Activated T-cell treated with anti-CD3 and anti-CD28 coated beads, Interleukin-2, amount 50 U/mL, for 4 hours (primary cell): ENCODE measurements at places on chromosomes 5 and 9. TPM values are rescaled to one million over a fixed set of nuclear protein-coding genes. Genes with fewer than 3 reads are reported as not detected.

DNA sequence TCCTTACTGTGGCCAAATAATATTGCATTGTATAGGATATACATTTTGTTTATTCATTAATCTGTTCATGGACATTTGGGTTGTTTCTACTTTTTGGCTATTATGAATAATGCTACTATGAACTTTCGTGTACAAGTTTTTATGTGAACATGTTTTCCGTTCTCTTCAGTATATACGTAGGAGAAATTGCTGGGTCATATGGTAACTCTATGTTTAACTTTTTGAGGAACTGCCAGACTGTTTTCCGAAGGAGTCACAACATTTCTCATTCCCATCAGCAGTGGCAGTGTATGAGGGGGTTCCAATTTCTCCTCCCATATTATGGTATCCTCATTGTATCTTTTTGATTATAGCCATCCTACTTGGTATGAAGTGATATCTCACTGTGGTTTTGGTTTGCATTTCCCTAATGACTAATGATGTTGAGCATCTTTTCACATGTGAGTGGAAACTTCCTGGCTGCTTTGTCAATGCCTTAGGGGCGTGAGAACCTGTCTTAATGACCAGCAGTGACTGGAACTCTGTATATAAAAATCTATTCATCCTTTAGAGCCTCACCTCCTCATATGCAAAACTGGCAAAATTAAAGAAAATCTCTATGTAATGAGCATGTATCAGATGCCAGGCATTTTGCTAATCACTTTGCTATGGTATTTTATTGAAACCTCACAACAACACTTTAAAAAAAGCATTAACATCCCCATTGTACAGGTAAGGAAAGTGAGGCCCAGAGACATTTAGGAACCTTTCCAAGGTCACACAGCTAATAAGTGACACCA, 47.8 kb upstream of the TGFBR1 start:
- no peak for DNase-seq

AUH gene
- 24.6 TPM for total RNA-seq

CRHBP gene
- total RNA-seq = not detected

DNA sequence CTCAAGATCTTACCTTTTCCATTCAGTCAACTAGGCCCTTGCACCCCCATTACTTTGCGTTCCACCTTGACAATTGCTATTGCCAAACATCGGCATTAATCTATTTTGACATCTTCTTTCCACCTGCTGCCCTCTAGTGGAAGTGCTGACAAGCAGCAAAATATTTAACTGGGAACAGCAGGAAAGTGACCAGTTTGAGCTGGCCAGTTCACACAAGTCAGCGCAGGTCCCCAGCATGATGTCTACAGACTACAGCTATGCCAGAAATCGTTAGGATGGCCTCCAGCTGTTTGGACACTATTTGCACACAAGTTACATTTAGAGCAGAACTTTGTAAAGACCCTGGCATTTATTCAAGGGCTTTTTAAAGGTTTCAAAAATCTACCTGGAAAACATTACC, 160.1 kb downstream of the GHR start:
- DNase-seq = no peak

CD72 gene
- 1.8 TPM for total RNA-seq

DNA sequence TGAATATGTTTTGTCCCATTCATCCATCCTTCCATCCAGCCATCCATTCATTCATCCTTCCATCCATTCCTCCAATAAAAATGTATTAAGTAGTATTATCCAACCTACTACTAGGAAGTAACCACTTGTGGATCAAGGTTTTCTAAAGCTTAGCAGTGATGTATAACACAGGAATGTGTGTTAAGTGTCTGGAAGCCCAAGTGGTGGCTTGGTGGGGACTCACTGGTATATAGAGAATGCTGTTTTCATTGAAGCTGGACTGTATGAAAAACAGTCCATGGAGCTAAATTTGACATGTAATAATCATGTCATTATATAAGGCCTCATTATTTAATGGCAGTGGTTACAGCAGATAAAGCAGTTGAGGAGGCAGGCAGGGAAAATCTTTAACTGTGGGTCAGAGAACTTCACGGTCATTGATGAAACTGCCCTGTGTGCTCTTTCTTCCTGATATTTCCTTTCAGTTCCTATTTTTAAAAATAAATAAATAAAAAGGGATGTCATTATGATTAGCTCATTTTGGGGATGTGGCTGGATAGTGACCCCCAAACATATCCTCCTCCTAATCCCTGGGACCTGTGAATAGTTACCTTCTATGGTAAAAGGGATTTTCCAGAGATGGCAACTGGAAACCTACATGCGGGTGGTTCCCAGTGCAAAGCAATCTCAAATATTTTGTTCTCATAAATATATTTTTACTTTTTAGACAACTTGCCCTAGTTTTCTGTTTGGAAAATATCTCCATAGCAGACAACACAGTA, 82.3 kb downstream of the DAPK1 start:
- DNase-seq = no peak

KCNN2 gene
- total RNA-seq = not detected

PCDHGC3 gene
- 0.48 TPM for total RNA-seq

ENTR1 gene
- 59.9 TPM for total RNA-seq

- peak; percentile 6 for DNase-seq
Measured at GRCh38 chr5:18393565-18394442, 759.5 kb downstream of the TAF11L14 start.

DNA sequence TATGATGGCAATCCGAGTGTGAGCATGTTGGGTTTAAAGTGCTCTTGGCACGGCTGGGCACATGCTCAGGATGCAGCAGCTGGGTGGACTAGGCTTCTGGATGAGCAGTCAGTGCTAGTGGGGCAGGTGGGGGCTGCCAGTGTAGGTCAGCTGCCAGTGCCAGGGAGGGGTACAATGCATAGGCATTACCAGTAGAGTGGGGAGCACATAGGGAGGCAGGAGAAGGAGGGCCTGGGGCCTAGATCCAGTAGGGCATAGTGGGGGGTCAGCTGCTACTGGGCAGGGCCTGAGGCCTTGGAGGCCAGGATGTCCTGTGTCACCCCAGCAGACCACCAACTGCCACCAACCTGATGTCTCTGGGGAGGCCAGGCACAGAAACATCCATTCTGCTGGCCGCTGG, 24.2 kb downstream of the ACSL6 start:
- DNase-seq = no peak

GRCh38 chr9:84841931-84842330, 172.4 kb downstream of the NTRK2 start:
- DNase-seq = no peak

SPINK6 gene
- total RNA-seq = not detected

- DNase-seq = no peak
Measured at GRCh38 chr9:124593651-124594058, 86.5 kb upstream of the NR5A1 start.

- no peak for DNase-seq
Measured at GRCh38 chr9:134403682-134404301, 77.5 kb downstream of the RXRA start.

PGM5 gene
- total RNA-seq = not detected

- no peak for DNase-seq
Measured at GRCh38 chr9:20630241-20630943, 8.1 kb upstream of the MLLT3 start.

- DNase-seq = no peak
Measured at GRCh38 chr9:127313042-127313560, 48.5 kb downstream of the GARNL3 start.

GRCh38 chr5:123598028-123598689, 86.2 kb downstream of the CSNK1G3 start:
- DNase-seq = no peak

DNA sequence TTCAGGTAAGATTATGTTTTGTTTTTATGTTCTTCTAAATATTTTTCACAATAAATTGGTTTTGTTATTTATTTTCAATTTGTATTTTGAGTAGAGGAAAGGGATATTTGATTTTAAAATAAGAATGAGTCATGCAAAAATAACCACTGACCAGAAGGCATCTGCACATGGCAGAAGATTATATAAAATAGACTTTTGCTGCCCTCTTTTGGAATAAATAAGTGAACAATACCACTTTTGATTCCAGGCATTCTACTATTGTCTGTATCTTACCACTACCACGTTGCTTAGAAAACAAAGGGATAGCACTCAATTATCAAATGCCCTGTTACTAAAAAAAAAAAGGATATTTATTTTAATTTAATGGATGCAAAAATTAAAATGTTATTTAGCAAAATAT, 227.3 kb upstream of the ITGA1 start:
- DNase-seq = no peak

SET gene
- total RNA-seq = 865 TPM

GRCh38 chr5:177980743-177981151, 15.3 kb downstream of the PROP1 start:
- DNase-seq = no peak

DNA sequence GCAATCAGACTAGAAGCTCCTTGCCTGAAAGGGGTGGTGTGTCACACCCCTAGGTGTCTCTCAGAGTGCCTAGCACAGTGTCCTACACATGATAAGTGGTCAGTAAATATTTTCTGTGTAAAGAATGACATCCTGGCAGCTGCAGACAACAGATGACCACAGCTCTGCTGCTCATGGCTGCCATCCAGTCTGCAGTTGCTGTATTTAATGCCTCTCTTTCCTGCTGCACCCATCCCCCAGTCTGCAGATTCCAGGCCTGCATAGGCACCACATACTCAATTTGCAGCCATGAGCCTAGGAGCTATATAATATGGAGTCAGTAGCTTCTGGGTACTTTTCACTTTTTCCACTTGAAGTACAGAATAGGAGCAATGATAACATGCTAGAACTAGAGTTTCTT, 94.9 kb upstream of the NR4A3 start:
- no peak for DNase-seq

CXXC5 gene
- total RNA-seq = 1.2 TPM

DCP2 gene
- 42.1 TPM for total RNA-seq

GRCh38 chr9:32708480-32709150, 73.1 kb upstream of the TAF1L start:
- no peak for DNase-seq

- DNase-seq = no peak
Measured at GRCh38 chr5:114339108-114339507, 22.8 kb upstream of the KCNN2 start.

DNA sequence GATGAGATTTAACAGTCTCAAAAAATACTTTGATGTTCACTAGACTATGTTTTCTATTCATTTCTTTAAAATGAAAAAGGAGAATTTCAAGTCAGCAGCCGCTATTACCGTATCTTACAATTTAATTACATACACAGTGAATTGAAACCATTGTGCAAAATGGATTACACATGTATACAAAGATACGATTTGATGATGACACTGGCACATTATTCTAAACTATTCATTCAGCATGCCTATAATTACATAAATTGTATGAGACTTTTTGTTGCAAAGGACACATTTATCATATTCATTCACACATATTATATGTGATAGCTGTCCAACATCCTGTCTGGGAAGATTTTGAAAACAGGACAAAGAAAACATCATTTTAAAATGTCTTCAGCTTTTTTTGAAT, 118.3 kb upstream of the VCAN start:
- DNase-seq = no peak

- DNase-seq = no peak
Measured at GRCh38 chr5:55915783-55916182, 64.6 kb downstream of the IL31RA start.

DNA sequence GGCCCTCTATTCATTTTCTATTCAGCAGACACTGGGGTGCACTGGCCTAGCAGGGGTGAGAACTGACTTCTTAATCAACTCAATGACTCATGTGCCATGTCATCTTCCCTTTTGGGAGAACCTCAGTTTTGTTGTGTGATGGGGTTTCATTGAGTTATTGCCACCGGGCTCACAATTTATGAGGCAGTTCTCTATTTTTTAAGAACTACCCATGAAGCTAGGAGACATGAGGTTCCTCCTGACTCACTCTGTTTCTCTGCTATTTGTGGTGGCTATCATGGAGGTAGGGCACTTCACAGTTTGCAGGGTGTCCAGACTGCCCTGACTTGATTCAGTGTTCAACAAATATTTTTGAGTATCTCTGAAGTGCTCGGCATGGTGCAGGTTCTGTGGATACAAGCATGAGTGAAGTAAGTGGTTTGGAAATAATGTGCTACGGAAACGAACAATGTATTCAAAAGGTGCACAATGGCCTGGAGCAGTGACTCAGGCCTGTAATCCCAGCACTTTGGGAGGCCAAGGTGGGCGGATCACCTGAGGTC, 39.3 kb downstream of the SPARC start:
- no peak for DNase-seq

DNA sequence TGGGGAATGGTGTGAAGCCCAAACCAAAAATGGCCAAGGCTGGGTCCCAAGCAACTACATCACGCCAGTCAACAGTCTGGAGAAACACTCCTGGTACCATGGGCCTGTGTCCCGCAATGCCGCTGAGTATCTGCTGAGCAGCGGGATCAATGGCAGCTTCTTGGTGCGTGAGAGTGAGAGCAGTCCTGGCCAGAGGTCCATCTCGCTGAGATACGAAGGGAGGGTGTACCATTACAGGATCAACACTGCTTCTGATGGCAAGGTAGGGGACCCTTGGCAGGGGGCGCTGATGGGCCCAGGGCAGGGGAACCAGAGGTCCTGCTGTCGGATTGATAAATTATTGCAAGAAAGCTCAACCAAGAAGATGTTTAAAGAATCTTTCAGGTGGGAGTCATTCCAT, 19.8 kb downstream of the ABL1 start:
- DNase-seq = no peak

G3BP1 gene
- 555 TPM for total RNA-seq

DNA sequence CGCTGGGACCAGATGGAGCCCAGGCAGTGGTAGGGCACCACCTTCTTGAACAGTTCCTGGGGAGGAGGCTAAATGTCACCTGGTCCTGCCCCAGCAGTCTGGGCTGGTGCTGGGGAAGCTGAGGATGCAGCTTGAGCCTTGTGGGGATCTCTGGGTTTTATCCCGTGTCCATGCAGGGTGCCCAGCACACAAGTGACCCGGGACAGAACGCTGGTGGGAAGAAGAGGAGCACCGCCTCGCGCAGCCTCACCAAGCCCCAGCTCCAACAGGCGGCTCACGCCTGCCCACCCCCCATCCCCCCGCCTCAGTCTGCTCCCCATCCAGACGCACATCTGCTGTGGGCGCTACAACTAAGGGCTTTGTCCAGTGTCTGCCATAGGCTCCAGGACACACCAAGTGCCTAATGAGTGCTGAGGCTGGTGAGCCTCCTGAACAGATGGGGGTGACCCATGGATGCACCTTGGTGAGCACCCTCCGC, 13.8 kb downstream of the RALGDS start:
- no peak for DNase-seq

GRCh38 chr9:84617411-84618029, 52.0 kb upstream of the NTRK2 start:
- DNase-seq = no peak

ECSCR gene
- total RNA-seq = 2.9 TPM

PCDHB13 gene
- total RNA-seq = 0.10 TPM

DNA sequence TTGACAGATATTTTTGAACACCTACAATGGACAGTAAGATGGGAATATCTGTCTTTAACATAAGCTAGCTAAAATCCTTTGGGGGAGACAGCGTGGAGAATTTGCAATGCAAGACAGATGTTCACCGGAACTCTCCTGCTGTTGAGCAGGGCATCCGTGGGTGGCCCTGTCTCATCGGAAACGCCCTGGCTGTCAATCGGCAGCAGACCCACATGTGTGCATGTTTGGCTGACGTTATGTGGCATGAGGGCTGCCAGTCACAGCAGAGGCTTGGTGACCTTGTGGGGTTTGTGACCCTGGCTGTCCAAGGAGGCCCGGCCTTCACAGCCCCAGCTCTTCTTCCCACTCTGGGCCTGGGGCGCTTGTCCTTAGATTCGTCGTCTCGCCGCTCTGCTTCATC, 129.7 kb upstream of the OTULINL start:
- DNase-seq = no peak

GRCh38 chr5:19853616-19854240, 134.3 kb downstream of the CDH18 start:
- DNase-seq = no peak

- no peak for DNase-seq
Measured at GRCh38 chr9:134320868-134321471, 5.3 kb upstream of the RXRA start.

- DNase-seq = no peak
Measured at GRCh38 chr9:92543972-92544371, 8.2 kb upstream of the ECM2 start.
